Endothelial cell of umbilical vein (primary cell): ENCODE measurements at places on chromosomes 5 and 9. TPM values are rescaled to one million over a fixed set of nuclear protein-coding genes. Genes with fewer than 3 reads are reported as not detected.

The TLX3 gene
- total RNA-seq: not detected in 2 replicates

The TMEM171 gene
- 5.0 and 5.6 TPM in 2 replicates for total RNA-seq

The GLRA1 gene
- not detected in 2 replicates for total RNA-seq

The PRRT1B gene
- not detected in 2 replicates for total RNA-seq

The SPINK9 gene
- not detected in 2 replicates for total RNA-seq

The TLN1 gene
- total RNA-seq: 424 and 450 TPM in 2 replicates

The WWC1 gene
- total RNA-seq: 0.44 and 0.91 TPM in 2 replicates

The DOK3 gene
- total RNA-seq: 5.3 and 8.1 TPM in 2 replicates

The FIBCD1 gene
- not detected in 2 replicates for total RNA-seq

The FRMPD1 gene
- total RNA-seq: not detected in 2 replicates

The IFNA21 gene
- total RNA-seq: not detected in 2 replicates

DNA sequence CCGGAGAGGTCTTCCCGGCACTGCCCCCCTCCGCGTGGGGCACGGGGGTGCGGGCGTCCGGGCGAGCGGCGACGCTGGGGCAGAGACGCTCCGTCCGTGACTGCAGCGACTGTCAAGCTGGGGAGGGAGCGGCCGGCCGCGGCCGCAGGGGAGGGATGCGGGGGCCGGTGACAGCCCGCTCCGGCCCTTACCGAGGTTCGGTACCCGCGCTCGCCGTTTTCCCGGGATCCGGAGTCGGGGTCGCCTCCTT lies 400 bp downstream of the KDM4C start:
- DNase-seq: no peak

GRCh38 chr9:14585730-14586473 lies 107.3 kb downstream of the ZDHHC21 start:
- no peak for DNase-seq

- peak; percentile 66 for DNase-seq
Observed at GRCh38 chr9:108443741-108444140, 412.0 kb downstream of the ACTL7B start.

DNA sequence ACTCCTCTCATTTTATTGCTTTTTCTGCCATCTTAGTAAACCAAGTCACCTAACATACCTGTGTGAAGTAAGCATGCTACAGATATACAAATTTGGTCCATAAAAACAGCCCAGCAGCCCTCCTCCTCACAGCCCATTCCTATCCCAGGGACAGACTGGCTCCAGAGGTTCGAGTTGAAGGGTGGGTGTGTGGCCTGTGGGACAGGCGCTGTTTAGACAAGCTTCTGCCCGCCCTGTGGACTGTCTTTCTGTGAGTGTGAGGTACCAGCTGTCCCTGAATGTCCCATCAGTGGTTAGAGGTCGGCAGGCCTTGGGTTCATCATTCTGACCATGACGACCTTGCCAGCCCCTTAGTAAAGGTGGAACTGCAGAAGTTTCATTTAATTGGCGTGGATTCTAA lies 82.0 kb downstream of the WNK2 start:
- no peak for DNase-seq

GRCh38 chr5:56910210-56910965 lies 992 bp downstream of the SETD9 start:
- no peak for DNase-seq

DNA sequence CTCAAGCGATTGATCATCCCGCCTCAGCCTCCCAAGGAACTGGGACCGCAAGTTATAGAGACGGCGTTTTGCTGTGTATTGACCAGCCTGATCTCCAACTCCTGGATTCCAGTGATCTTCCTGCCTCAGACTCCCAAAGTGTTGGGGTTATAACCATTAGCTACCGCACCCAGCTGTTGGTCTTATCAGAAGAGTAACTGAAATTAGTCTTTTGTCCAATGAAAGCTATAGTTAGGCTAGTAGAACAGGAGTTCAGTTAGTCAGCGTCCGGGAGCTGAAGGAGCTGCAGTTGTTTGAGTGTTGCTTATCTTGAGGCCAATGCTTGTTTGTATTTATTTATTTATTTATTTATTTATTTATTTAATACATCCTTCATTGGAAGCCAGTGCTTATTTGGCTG lies 3.2 kb upstream of the MIGA2 start:
- DNase-seq: no peak

DNA sequence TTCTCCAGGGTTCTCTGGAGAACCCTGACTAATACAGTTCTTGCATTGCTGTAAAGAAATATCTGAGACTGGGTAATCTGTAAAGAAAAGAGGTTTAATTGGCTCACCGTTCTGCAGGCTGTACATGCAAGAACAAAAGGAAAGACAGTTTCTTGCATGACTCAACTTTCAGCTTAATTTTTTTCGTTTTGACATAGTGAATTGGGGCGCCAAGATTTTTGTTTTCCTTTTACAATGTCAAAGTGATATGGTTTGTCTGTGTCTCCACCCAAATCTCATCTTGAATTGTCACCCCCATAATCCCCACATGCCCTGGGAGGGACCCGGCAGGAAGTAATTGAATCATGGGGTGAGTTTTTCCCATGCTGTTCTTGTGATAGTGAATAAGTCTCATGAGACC lies 11.8 kb upstream of the CRHBP start:
- DNase-seq: no peak

- DNase-seq: no peak
Observed at GRCh38 chr5:2381861-2382260, 369.6 kb downstream of the IRX2 start.

DNA sequence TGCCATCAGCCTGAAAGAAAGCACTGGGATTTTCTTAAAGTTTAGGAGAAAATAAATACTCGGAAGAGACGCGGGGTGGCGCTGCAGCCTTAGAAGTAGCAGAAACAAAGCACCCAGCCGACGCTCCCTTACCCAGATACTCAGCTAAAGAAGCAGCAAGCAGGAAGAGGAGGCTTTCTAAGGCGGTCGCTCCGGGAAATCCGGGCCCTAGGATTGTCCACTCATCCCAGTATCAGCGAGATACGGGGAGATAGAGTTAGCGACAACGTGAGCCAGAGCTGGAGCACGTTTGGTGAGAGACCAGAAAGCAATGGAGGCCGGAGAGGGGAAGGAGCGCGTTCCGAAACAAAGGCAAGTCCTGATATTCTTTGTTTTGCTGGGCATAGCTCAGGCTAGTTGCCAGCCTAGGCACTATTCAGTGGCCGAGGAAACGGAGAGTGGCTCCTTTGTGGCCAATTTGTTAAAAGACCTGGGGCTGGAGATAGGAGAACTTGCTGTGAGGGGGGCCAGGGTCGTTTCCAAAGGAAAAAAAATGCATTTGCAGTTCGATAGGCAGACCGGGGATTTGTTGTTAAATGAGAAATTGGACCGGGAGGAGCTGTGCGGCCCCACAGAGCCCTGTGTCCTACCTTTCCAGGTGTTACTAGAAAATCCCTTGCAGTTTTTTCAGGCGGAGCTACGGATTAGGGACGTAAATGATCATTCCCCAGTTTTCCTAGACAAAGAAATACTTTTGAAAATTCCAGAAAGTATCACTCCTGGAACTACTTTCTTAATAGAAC lies at the start of gene PCDHB2:
PCDHB2 (plus strand) TSS at position 135 of the 782 bp plus-strand sequence; CDS start at position 311, 176 bp downstream.
- DNase-seq: peak; percentile 21

- DNase-seq: no peak
Observed at GRCh38 chr9:70814597-70814996, 306.8 kb downstream of the TRPM3 start.

DNA sequence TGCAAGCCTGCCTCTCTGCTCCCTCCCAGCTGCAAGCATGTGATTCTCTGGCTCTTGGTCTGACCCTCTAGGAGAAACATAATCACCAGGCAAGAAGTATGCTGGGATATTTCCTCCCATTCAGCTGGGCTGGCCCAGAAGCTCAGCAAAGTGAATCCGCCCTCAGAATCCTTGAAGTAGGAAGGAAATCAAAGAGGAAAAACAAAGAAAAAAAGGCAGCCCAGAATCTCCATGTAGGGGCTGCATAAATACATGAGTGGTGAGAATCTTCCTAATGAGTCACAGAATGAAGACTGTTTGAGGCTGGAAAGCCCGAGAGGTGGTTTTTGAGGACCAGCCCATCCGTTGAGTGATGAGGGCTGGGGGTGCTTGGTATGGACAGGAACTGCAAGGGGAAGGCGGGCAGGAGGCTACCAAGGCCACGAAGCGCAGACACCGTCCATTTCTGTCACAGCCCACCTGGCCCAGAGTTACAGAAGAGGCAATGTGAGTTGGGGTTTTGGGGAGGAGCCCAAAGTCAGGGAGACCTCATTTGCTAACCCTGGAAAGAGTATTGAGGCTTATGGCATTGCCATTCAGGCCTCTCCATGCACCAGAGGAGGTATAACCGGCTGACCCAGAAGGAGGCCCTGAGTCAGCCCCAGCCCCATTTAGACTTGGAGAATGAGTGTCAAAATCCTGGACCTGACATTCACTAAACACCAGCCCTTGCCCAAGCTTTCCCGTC lies 33.4 kb upstream of the TGFBR1 start:
- peak; percentile 55 for DNase-seq

GRCh38 chr5:66596636-66597182 lies 516 bp downstream of the MAST4 start:
- no peak for DNase-seq

DNA sequence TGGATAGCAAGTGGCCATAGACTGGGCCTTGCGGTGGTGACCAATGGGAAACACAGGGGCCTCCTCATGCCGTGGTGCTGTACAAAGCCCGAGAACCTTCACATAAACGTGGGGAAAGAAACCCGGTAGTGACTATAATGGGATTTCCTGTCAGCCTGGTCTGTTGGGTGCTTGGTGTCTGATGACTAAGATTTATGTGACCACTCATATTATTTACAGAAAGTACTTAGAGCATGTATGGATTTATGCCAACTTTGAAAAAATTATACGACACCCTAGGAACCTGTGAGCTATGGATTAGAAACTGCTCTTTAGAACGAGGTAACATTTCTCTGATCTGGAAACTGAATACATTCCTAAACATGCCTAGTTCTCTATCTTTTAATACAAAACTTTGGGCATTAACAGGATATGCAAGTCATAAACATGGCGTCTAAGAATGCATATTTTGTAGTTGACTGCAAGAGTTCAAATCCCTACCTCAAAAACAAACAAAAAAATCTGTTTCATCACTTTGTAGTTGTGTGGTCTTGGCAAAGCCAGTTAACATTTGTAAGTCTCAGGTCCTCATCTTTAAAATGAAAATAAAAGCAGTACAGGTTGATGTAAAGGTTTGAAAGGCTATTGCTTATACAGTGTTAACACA lies 85.4 kb downstream of the TMEM167A start:
- DNase-seq: peak; percentile 40

GRCh38 chr9:133088146-133088750 lies 26.5 kb downstream of the CEL start:
- DNase-seq: no peak

GRCh38 chr5:51495672-51496071 lies 112.4 kb downstream of the ISL1 start:
- peak; percentile 19 for DNase-seq

- DNase-seq: no peak
Observed at GRCh38 chr9:134438195-134438788, 112.0 kb downstream of the RXRA start.

- no peak for DNase-seq
Observed at GRCh38 chr9:131405428-131405827, 11.5 kb downstream of the PRRC2B start.

GRCh38 chr9:113359385-113359784 lies 10.0 kb downstream of the BSPRY start:
- no peak for DNase-seq

- no peak for DNase-seq
Observed at GRCh38 chr9:125437771-125438221, 176.2 kb downstream of the GAPVD1 start.

GRCh38 chr9:15332939-15333338 lies 25.9 kb upstream of the TTC39B start:
- no peak for DNase-seq

GRCh38 chr9:76697081-76697480 lies 67.2 kb upstream of the PCA3 start:
- no peak for DNase-seq

DNA sequence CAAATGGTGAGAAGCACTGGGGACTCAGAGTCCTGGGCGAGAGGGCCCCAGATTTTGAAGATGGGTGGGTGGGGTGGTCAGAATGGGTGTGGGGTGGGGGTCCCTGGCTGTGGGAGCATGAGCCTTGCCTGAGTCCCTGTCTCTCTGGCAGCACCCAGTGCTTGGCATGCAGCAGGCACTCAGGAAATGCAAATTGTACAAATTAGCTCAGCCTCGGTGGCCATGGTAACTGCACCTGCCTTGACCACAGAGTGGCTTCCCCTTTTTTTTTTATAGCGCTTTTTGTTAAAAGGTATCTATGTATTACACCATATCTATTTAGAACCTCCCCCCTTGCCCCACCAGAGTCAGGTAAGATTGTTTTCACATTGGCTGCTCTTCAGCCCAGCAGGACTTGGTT lies 19.2 kb upstream of the PITX1 start:
- DNase-seq: no peak

- DNase-seq: no peak
Observed at GRCh38 chr5:116976767-116977166, 402.1 kb upstream of the SEMA6A start.

DNA sequence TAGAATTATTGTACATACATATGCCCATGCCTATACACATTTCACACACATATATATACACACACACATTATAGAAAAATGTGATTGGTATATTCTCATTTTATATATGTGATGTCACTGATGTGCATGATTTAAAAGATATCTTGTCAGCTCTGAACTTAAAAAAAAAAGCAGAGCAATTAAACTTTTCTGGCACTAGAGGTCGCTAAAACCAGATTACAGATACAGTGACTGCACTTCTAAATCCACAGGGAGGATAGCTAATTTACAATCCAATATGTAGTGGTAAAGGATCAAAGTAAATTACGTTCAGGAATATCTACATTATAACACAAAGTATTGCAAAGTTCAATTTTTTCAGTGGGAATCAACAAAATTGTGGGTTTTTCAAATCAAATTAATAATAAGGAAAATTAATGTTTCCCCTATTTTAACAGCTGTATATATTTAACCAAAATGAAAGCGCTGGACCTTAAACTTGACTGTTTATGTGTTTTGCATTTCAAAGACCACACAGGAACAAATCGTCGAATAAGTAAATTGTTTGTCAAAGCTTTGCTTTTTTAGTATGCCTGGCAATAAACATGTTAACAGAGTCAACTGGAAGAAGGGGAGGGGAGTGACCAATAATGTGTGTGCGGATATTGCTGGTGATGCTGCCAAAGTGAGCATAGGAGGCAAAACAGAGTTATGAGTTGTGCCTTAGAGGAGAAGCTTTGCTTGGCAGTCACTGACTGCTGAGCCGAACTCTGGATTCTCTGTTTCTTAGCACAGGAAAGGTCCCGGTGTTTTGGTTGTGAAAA lies 1201.4 kb upstream of the C9orf72 start:
- peak; percentile 8 for DNase-seq

GRCh38 chr5:126129431-126129830 lies 293.8 kb upstream of the GRAMD2B start:
- DNase-seq: no peak

- no peak for DNase-seq
Observed at GRCh38 chr9:13491493-13492424, 212.3 kb upstream of the MPDZ start.
